Stimulated activated CD4-positive, alpha-beta T cell treated with anti-CD3 and anti-CD28 coated beads, TNF-alpha, amount 100 ng/mL, for 4 hours (primary cell): ENCODE measurements at places on chromosomes 6 and 20.

GRCh38 chr6:14081126-14081525, 36.4 kb upstream of the CD83 start:
- no peak for DNase-seq

- no peak for DNase-seq
Observed at GRCh38 chr6:56357616-56358373, 110.4 kb upstream of the COL21A1 start.

- no peak for DNase-seq
Observed at GRCh38 chr6:63529498-63529897, 42.8 kb upstream of the LOC128125822 start.

GRCh38 chr6:5736016-5736738, 270.5 kb downstream of the NRN1 start:
- no peak for DNase-seq

GRCh38 chr6:157323966-157324300, 614 bp upstream of the TMEM242 start:
- DNase-seq: peak; percentile 3

DNA sequence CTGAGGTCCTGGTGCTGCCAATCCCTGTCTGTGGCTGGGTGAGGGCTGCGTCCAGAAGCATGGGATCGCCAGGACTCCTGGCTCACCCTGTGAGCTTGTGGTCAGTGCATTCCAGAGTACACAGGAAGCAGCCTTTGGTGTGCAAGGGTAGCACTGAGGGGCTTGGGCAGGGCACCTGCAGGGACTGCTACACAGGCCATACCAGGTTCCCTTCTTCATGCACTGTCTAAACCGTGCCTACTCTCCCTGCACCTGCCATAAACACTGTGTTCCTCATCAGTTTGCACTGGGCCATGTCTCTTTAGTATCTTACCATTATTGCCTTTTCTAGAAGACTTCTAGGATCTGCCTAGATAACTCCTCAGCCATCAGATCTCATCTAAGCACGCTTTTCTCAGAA, 72.8 kb upstream of the NKX2-2 start:
- DNase-seq: no peak

DNA sequence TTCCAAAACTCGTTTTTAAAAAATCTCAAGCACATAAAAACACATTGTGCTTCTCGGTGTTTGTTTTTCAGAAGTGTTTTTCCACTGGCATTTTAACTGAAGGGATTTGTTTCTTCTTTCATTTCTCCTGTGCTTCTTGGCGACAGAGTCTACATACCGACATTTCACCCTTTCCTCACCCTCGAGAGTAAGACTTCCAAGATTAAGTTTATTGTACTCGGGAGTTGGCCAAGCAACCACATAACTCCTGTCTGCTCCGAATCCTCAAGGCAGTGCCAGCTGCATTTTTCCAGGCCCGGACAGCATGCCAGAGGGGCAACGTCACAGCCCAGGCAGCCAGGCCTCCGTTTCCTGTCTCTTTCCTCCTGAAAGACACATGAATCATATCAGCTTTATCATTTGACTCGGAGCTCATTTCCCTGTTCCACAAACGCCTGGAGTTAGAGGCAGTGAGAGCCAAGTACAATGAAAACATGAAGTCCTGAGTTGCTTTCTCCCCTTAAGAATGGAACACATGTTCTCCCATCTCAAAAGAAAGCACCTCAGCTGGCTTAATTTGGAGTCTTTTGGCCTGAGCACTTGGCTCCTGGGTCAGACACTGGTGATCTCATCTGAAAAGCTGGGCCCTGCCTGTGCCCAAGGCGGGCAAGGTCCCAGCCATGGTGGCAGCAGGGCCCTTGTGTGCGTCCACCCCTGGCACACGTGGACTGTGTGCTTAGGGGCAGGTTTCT, 23.2 kb upstream of the FAM50B start:
- no peak for DNase-seq

DNA sequence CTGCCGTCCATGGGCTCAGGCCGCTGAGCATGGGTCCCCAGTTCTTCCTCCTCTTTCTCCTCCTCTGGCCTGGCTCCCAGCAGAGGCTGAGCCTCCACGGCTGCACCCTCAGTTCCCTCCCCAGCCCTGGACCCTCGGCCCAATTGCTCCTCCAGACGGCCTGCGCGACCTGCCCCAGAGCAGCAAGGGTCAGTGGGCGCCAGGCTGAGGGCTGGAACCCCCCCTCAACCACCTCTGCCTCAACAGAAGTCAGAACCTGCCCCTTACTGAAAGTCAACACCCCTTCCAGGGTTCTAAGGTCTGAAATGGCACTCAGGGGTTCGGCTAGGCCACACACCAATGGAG, 15.9 kb upstream of the SPAG4 start:
- no peak for DNase-seq

DNA sequence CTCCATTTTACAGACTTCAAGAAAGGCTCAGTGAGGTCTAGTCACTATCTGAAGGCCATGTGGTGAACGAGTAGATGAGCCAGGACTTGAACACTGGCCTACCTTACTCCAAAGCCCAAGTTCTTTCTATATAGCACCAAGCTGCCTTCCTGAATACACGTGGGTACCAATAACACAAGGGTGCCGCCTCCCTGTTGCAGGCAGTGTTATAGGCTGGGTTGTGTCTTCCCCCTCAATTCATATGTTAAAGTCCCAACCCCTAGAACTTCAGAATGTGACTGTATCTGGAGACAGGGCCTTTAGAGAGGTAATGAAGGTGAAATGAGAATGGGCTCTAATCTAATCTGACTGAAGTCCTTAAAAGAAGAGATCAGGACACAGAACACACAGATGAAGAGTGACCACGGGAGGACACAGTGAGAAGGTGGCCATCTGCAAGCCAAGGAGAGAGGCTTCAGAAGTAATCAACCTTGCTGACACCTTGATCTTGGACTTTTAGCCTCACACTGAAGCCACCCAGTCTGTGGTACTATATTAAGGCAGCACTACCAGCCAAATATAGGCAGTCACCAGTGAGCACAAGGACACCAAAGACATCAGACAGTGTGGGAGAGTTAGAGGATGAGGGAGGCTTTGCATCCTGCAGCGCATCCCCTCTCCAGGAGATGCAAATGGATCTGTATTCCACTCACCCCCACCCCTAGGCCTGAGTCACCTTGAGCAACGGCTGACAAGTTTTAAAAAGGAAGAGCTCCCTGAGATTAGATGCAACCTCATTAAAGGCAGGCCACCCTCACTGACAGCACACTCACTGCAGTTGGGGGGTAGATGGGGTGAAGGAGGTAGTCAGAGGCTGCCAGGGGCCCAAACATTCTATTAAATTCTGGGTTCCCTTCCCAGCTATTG, 40.9 kb upstream of the LYRM2 start:
- DNase-seq: no peak

DNA sequence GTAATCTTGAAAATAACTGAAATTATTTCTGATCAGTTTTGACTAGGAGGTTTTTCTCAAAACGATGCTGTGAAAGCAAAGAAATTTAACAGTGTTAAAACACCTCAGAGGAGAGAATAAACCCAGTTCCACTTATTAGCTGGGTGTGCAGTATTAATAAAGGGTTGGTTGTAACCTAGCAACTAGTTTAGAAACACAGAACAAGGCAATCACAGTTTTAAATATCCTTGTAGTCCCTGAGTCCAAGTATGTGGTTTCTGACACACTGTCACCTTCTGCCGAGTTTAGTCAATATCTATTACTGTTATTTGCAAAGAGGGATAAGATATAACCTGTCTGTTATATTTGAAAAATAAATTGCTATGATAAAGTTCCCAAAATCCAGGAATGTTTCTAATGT, 70.2 kb upstream of the INSM1 start:
- no peak for DNase-seq

DNA sequence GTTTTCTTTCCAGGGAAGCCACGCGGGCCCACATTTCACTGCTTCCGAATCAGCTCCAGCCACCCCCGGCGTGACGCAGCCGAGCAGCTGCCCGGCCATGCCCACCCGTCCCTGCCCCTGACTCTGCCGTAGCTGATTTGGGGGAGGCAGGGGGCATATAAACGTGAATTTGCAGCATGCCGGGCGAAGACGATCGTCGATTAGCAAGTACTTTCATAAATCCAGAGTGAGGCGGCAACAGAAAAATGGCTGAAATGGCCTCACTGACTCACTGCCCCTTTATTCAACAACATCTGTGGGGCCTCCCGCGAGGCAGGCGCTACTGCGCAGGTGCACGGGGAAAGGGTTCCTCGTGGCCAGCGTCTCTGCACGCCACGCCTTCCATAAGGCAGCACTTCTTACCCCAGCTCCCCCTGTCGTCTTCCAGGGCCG, 118.0 kb downstream of the DLL1 start:
- DNase-seq: no peak

DNA sequence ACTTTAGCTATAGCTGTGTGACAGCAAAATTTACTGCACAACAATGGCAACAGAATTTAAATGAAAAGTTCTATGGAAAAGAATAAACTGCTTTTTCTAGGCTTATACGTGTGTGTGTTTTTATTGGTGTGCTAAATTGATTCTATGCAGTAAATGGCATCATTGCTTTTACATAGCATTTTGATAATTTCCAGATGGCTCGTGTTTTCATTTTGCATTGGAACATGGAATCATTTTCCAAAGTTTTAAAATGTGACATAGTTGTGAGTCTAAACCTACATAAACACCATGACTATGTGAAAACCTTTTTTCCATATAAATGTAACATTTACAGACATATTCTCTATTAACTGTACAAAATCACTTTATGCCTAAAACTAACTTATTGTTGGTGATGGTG, 127.8 kb downstream of the SIM1 start:
- no peak for DNase-seq

- no peak for DNase-seq
Observed at GRCh38 chr20:33832103-33832804, 21.1 kb downstream of the CHMP4B start.

- no peak for DNase-seq
Observed at GRCh38 chr20:2521369-2522305, 12.9 kb upstream of the ZNF343 start.

DNA sequence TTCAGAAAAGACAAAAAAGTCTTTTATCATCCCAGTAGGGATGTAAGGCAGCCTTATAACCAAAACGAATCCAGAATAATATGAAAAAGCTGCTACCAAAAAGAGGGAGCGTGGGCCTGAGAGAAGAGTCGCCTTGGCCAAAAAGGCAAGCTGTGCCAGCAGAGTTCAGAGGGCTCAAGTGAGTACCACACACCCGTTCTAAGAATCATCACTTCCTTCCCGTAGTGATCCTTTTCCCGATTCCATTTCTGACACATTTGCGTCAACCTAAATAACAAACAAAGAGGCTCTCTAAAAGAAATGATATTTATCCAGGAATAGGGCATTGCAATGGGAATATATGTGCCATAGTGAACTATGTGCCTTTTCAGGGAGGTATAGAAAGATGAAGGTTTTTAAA, 3.8 kb upstream of the TMEM181 start:
- DNase-seq: no peak

DNA sequence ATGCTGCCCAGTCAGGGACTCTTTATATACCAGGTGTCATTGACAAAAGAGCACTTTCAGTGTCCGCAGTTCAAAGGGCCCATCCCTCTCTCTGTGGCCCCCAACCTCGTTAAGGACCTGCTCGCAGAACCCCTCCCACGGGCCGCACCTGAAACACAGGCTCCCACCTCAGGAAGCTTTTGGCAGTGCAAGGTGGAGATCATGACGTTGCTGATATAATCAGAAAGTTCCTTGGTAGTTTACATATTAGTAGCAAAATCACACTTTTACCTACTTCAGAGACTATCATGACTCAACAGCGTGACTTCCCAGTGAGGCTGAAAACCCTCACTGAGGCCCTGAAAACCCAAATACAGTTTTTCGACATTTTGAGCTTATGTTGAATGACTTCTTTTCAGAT, 4.1 kb downstream of the TTLL2 start:
- DNase-seq: no peak

DNA sequence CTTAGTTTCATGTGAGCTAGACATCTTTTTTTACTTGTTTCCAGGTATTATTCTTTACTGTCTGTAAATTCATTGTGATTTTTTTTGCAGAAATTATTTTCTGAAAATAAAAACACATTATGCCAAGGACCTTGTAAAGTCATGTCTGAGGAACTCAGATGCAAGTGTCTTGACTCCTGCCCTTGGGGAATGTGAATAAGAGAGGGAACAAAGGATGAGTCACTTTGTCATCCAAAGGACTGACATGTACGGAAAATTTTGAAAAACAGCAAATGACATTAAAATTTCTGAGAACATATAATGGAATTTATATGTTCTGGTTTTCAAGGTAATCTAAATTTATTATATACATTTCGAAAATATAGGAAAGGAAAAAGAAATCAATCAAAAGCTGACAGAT, 660.4 kb downstream of the CD109 start:
- DNase-seq: no peak

GRCh38 chr6:36655085-36655724, 23.3 kb upstream of the CDKN1A start:
- no peak for DNase-seq

DNA sequence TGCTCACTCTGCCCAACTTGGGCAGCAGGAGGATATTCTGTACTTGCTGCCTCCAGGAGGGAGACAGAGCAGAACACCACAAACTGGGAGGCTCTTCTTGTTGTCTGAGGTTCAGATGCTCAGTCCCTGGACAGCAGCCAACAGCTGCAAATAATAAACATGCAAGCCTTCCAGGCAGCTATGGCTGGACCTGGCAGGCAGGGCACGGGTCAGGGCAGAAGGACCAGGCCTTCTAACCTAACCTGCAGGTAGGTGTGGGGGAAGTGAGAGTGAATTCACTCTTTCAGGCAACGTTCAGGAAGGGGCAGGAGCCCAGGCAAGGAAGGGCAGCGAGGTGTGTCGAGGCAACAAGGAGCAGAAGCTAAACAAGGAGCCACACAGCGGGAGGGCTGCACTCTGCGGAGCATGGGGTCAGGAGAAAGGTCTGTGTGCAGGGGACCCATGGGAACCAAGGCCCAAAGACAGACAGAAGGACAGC, 31.5 kb downstream of the NINL start:
- no peak for DNase-seq

- no peak for DNase-seq
Observed at GRCh38 chr6:108698593-108699289, 138.0 kb downstream of the FOXO3 start.

GRCh38 chr6:144555066-144555465, 269.9 kb downstream of the UTRN start:
- DNase-seq: no peak

DNA sequence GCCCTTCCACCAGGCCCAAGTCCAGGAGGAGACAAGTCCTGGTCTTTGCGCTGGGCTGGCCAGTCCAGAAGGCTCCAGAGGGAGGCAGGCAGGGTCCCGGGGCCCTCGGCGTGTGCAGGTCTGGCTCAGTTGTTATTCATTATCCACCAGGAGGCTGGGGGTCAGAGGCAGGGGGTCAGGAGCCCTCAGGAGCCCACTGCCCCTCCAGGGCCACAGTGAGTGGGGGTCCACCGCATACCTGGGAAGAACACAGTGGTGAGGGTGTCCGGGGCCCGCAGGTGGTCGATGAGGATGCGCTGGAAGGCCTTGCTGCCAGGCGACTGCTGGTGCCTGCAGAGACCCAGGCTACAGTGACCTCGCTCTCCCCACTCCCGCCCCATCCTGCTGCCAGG, 4.4 kb upstream of the C20orf144 start:
- DNase-seq: no peak

GRCh38 chr20:33900521-33901131, 89.5 kb downstream of the CHMP4B start:
- DNase-seq: no peak

- peak; percentile 21 for DNase-seq
Observed at GRCh38 chr6:29553268-29554057, 6.1 kb downstream of the UBD start.

GRCh38 chr6:15102241-15102640, 143.6 kb upstream of the JARID2 start:
- DNase-seq: no peak
